ENCODE measurements at places on chromosomes 1 and 21.
A peak's percentile ranks its signal among the peaks of the same experiment; 100 is the strongest.

DNA sequence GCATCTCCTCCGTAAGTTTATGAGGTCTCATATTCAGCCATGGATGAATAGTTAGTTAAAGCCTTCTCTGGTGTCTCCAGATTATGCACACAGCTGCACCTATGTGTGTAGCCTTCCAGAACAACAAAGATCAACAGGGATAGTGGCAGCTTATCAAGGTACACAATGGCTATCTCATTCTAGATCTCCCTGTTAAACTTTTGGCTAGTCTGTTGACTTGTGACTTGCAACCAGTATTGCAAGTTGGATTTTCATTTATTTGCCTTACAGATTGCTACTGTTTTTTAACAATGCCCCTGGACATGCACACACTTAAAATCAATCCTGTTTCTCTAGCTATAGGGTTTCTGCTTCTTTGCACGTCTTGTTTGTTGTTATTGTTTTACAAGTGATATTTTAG, 363.2 kb downstream of the OMA1 start:
- DNase-seq: no peak

- no peak for DNase-seq
Observed at GRCh38 chr1:226882187-226882586, 11.8 kb downstream of the PSEN2 start.

- no peak for DNase-seq
Observed at GRCh38 chr1:31013187-31013864, 52.2 kb downstream of the PUM1 start.

GRCh38 chr1:84406346-84406861, 8.1 kb downstream of the DNASE2B start:
- DNase-seq: no peak

GRCh38 chr1:7705048-7705907, 65.8 kb upstream of the VAMP3 start:
- DNase-seq: no peak

DNA sequence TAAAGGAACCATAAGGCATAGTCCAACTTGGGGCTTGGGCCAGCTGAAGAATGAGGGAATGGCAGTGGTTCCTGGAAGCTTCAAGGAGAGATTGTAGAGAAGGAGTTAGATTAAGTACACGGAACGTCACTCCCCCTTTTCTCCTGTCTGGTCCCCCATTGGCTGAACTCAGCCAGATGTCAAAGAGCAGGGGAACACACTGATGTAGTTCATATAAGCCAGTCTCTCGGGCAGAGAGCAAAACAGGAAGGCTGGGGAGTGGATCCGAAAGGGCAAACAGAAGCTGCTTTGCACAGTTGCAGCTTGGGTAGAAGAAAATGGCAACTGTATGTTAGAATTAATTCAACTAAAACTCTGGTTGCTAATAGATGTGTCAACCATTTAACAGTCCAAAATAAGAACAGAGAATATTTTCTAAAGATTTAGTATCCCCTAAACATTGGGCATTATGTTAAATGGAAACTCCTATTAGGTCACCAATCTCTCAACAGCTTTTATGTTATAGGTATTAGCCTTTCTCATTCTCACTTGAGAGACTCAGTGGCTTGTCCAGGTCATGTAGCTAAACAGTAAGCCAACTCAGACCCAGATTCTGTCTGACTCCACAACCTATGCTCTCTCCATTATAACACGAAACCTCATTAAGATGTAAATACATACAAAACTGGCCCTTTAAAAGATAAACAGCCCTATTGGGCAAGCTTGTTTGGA, 600.7 kb upstream of the USP24 start:
- no peak for DNase-seq

DNA sequence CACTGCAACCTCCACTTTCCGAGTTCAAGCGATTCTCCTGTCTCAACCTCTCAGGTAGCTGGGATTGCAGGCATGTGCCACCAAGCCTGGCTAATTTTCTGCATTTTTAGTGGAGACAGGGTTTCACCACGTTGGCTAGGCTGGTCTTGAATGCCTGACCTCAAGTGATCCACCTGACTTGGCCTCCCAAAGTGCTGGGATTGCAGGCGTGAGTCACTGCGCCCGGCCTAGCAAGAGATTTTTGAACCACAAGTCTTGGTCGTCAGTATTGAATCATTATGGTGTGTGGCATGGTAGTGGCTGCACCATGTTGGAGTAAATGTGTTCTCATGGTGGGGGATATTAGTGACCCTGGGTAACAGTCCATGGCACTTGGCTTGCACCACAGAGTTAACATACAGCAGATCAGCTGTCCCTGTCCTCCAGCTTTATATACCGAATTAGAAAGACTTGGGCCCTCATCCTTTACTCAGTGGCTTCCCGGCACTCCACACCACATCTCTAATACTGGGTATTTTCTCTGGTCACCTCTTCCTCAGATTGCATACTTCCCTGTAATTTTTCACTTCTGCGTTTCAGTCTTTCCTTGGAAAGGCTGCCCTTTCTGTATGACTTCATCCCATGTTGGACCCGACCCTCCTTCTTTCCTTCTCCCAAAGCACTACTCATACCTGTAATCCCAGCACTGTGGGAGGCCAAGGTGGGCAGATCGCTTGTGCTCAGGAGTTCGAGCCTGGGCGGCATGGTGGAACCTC, 25.1 kb downstream of the AK4 start:
- no peak for DNase-seq

DNA sequence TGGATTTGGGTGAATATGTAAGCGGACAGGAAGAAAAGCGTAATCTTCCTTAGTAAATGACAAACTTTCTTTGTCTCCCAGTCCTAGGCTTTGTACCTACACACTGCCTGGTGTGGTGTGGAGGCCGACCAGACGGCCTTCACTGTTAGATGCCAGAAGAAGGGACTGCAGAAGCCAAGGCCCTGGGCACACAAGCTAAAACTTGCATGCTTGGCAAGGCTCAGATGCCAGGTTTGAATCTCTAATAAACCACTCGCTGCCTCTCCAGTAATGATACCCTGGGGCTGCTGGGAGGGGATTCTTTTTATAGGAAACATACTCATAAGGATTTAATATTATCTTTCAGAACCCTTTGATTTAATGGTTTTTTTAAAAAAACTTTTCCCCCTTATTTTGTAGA, 263.8 kb downstream of the PTPRC start:
- DNase-seq: no peak

DNA sequence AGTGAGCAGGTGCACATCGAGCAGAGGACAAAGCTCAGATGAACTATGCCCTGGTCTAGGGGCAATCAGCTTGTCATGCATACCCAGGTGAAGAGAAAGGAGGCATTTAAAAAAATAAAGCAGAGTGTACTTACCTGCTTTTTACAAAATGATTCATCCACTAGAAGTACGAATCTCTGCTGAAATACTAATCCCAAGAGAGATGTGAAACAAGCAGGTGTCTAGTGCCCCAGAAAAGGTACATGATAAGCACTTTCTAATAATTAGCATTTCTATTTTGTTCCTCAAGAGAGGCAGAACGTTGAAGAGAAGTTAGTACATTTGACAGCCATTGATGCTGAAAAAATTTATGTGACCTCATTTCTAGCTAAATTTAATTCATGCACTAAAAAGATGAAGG, 31.1 kb downstream of the CHODL start:
- peak; percentile 9 for DNase-seq

DNA sequence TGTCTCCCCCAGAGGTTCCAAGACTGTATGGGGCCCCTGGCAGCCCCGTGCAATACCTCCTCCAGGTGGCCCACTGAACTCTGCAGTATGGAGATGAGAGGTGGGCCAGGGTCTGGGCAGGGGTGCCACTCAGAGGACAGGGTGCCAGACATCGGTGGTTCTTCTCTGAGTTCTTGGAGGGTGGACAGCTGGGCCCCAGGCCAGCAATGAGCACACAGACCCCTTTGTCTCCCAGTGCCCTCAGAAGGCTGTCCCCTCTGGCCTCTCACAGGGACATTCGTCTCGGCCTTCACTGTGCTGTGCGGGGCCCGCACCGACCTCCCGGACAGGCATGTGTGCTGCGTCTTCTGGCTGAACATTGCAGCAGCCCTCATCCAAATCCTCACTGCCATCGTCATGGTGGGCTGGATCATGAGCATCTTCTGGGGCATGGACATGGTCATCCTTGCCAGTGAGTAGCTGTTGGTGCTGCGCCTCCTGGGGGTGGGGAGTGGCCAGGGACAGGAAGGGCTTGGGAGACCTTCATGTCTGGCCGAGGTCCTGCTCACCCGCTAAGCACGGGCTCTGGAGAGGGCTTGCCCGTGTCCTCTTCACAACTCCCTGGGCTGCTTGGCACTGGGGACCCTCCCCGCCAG, 48.1 kb downstream of the STUM start:
- no peak for DNase-seq

- no peak for DNase-seq
Observed at GRCh38 chr1:216014086-216014485, 409.2 kb downstream of the USH2A start.

- peak; percentile 13 for DNase-seq
Observed at GRCh38 chr1:244077473-244078220, 26.6 kb downstream of the ZBTB18 start.

GRCh38 chr1:9518454-9518998, 20.7 kb upstream of the SLC25A33 start:
- DNase-seq: no peak

GRCh38 chr1:178581351-178582303, 68.7 kb downstream of the TEX35 start:
- DNase-seq: no peak

DNA sequence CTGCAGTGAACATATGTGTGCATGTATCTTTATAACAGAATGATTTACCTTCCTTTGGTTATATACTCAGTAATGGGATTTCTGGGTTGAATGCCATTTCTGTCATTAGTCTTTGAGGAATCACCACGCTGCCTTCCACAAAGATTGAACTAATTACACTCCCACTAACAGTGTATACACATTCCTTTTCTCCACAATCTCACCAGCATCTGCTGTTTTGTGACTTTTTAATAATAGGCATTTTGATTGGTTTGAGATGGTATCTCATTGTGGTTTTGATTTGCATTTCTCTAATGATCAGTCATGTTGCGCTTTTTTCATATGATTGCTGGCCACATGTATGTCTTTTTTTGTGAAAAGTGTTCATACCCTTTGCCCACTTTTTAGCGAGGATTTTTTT, 680.5 kb downstream of the PTPRC start:
- no peak for DNase-seq

- DNase-seq: no peak
Observed at GRCh38 chr1:219806020-219806419, 122.3 kb downstream of the SLC30A10 start.

- DNase-seq: no peak
Observed at GRCh38 chr1:240747907-240748306, 136.0 kb upstream of the GREM2 start.

GRCh38 chr1:222009105-222009730, 267.3 kb upstream of the DUSP10 start:
- peak; percentile 8 for DNase-seq

GRCh38 chr1:182408435-182409075, 8.1 kb upstream of the TEDDM1 start:
- no peak for DNase-seq

DNA sequence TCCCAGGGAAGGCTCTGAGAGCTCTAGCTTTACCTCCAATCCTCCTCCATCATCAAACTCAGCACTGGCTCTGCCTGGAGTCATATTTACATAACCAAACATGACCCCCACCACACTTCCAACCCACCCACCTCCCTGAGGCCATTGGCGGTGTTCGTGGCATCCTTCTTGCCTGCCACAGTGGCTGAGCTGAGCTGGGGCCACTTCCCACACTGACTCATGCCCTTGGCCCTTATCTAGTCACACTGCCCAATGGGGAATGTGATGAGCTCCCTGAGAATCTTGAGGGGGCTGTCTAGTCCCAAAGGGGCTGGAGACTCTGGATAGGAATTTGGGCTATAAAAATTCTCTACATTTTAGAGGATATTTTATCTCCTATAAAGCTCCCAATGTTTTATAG, 230.9 kb upstream of the IRF2BP2 start:
- no peak for DNase-seq

DNA sequence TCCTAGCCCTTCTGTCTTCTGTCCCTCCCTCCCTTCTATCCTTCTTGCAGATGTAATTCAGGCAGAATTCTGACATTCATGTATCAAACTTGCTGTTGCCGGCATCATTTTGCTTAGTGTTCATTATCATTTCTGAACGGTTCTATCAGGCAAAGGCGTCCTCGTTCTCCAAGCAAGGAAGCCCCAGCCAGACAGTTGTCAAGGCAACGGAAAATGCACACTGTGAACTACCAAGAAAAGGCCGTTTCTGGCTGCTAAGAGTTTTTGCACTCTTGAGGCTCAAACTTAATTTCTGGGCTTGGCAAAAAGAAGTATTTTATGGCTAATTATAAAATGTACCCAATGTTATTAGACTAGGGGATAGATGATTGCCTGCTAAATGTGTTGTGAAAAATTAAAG, 164.7 kb upstream of the KCNJ15 start:
- no peak for DNase-seq

GRCh38 chr1:110601332-110601731, 4.8 kb downstream of the KCNA2 start:
- no peak for DNase-seq

DNA sequence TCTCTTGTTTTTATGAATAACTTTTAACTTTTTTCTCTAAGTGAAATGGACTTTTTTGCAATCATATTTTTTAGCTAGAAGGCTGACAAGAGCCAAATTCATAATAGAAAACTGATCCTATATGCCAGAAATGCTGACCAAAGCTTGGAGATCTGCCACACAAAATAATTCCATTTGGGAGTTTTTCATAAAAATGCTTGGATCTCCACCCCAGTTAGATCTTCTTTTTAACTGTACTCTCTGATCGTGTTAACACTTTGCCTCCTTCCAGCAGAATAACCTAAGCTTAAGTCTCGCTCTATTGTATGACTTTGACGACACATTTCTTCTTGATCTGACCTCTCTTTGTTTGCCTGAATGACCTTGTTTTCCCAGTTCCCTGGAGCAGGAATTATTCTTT, 16.8 kb downstream of the FLG2 start:
- DNase-seq: no peak

GRCh38 chr21:46191257-46191685, 7.0 kb upstream of the SPATC1L start:
- no peak for DNase-seq

DNA sequence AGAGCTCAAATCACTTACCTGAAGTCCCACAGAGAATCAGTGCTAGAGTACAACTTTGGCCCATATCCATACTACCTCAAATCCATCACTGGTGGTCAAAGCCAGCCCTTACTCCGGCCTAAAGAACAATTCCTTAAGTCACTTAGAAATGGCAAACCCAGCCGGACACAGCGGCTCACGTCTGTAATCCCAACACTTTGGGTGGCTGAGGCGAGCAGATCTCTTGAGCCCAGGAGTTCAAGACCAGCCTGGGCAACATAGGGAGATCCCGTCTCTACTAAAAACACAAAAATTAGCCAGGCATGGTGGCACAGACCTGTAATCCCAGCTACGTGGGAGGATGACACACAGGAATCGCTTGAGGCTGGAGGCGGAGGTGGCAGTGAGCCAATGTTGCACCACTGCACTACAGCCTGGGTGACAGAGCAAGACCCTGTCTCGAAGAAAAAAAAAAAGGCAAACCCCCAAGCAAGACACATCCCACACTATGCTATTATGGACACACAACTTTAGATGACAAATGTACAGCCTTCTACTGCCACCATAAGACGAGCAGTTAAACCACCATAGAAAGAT, 24.0 kb downstream of the NPHP4 start:
- no peak for DNase-seq

GRCh38 chr1:164794356-164794755, 235.4 kb downstream of the PBX1 start:
- DNase-seq: no peak

Measured in NCI-H1092 (cell line).